ENCODE measurements at places on chromosomes 3 and 15. TPM values are rescaled to one million over a fixed set of nuclear protein-coding genes. Genes with fewer than 3 reads are reported as not detected.

- no peak for DNase-seq
Observed at GRCh38 chr3:124653797-124654469, 76.3 kb upstream of the UMPS start.

The CTXN2 gene
- not detected for total RNA-seq

The SST gene
- total RNA-seq, result not detected

The OXTR gene
- total RNA-seq, result 0.27 TPM

- no peak for DNase-seq
Observed at GRCh38 chr3:133293397-133294110, 106.3 kb upstream of the BFSP2 start.

The SLITRK3 gene
- total RNA-seq, result 0.25 TPM

DNA sequence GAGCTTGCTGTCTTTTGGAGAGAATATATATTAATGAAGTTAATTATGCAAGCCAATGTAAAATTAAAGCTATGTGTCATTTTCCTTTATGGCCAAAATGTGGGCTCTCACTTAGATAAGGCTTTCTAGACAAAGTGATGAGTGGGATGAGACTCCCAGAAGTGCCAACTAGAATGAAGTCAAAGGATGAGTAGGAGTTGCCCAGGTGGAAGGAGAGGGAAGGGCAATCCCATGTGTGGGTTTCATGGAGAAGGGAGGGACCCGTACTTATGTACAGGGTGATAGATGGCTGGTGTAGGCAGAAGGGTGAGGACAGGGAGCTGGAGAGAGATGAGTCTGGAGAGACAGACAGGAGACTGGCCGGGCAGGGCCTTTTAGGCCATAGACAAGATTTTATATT, 239.2 kb downstream of the THRB start:
- no peak for DNase-seq

- no peak for DNase-seq
Observed at GRCh38 chr3:5226783-5227182, 39.3 kb downstream of the EDEM1 start.

Data from H4 (cell line).